Nasal cavity respiratory epithelium epithelial cell of viscerocranial mucosa (primary cell): ENCODE measurements at places on chromosomes 13 and 19. TPM values are rescaled to one million over a fixed set of nuclear protein-coding genes. Genes with fewer than 3 reads are reported as not detected.

PLPP2 gene
- total RNA-seq: 45.5 and 91.3 TPM in 2 replicates

MTUS2 gene
- total RNA-seq: under 0.01 TPM in 1 of 2 replicates, not detected in the other

KLK6 gene
- 2.5 and 3.4 TPM in 2 replicates for total RNA-seq

PDX1 gene
- total RNA-seq: not detected in 2 replicates

GFY gene
- total RNA-seq: not detected in 2 replicates

DENND1C gene
- under 0.01 and 0.07 TPM in 2 replicates for total RNA-seq

GAPDHS gene
- total RNA-seq: not detected in 2 replicates

SRRM5 gene
- 0.07 TPM in 1 of 2 replicates, not detected in the other for total RNA-seq

STARD13 gene
- total RNA-seq: 0.68 and 1.9 TPM in 2 replicates

CGB5 gene
- not detected in 2 replicates for total RNA-seq

BEST2 gene
- total RNA-seq: not detected in 2 replicates

ZNF835 gene
- total RNA-seq: under 0.01 and 0.36 TPM in 2 replicates

ZFP28 gene
- 8.2 and 11.9 TPM in 2 replicates for total RNA-seq

CD33 gene
- not detected in 2 replicates for total RNA-seq

ZNF829 gene
- total RNA-seq: 3.8 and 4.1 TPM in 2 replicates

LYPD3 gene
- total RNA-seq: 13.3 and 20.2 TPM in 2 replicates

ACP7 gene
- total RNA-seq: 1.1 and 2.1 TPM in 2 replicates

COL5A3 gene
- under 0.01 and 0.64 TPM in 2 replicates for total RNA-seq

TMEM190 gene
- not detected in 2 replicates for total RNA-seq

PIH1D1 gene
- 69.4 and 70.3 TPM in 2 replicates for total RNA-seq

CEACAM3 gene
- total RNA-seq: 0.07 TPM in 1 of 2 replicates, not detected in the other

LGALS14 gene
- total RNA-seq: not detected in 2 replicates

KLK13 gene
- total RNA-seq: 0.68 and 1.3 TPM in 2 replicates

CGB3 gene
- total RNA-seq: not detected in 2 replicates

CFAP97D2 gene
- not detected in 2 replicates for total RNA-seq

OR2Z1 gene
- total RNA-seq: not detected in 2 replicates

ANKRD10 gene
- 21.9 and 32.8 TPM in 2 replicates for total RNA-seq

VSTM2B gene
- total RNA-seq: not detected in 2 replicates

MYH14 gene
- total RNA-seq: 3.1 and 34.3 TPM in 2 replicates

F2RL3 gene
- total RNA-seq: under 0.01 TPM in 1 of 2 replicates, not detected in the other

RFPL4A gene
- total RNA-seq: not detected in 2 replicates
